Stimulated activated CD4-positive, alpha-beta T cell treated with anti-CD3 and anti-CD28 coated beads, Interleukin-15, amount 100 ng/mL, for 24 hours (primary cell): ENCODE measurements at places on chromosomes 5 and 9.

- no peak for DNase-seq
Observed at GRCh38 chr5:34591723-34592122, 64.4 kb upstream of the RAI14 start.

DNA sequence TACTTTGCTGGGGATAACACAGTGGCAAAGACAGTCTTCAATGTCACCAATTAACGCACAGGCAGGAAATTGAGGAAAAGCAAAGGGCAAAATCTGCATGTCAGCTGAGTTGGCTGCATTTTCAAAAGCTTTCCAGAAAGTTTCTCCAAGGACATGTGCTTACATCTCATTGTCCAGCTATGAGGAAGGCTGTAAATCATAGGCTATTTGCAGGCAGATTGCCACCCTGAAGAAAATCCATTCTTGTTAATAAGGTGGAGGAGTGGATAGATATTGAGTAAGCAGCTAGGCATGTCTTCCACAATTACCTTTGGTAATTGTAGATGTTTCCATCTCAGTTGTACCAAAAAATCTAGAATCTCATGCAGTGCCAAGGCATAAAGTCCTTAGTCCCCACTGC is 278.0 kb upstream of the NUDT12 start:
- no peak for DNase-seq

- DNase-seq: no peak
Observed at GRCh38 chr9:121765021-121765950, 113.9 kb downstream of the DAB2IP start.

DNA sequence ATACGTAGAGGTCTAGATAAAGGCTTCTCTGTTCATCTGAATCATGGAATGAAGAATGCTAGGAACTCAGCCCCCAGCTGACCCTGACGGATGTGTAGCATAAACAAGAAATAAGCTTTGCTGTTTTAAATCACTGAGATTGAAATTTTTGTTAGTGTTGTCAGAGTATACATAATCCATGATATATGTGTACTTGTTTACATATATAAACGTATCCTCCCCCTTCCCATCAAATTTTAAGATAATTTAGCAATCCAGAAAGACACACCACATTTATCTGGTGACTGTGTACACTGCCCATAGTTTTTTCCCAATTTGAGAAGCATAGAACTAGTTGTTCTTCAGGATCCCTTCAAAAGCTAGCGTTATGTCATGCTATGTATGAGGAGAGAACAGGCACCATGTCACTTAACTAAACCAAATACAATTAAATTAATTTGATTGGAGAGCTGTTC is 80.8 kb upstream of the OSMR start:
- DNase-seq: no peak
